ENCODE measurements at places on chromosomes 4 and X. TPM values are rescaled to one million over a fixed set of nuclear protein-coding genes. Genes with fewer than 3 reads are reported as not detected.

DNA sequence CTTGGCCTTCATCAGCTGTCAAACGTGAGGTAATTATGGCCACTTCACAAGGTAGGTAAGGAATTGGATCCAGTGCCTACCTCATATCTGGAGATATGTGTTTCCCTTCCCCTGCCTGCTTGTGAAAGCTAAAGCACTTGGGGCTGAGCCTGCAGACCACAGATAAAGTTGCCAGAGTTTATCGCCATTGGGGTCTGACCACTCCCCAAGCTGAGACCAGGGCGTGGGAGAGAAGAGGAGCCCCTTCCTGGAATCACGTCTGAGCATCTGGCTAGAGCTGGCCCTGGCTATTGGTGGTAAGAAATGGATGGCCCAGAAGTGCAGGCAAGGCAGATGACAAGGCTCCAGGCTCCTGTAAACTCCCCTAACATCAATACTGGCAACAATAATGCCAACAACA, 2.7 kb downstream of the ALAS2 start:
- no peak for DNase-seq

DNA sequence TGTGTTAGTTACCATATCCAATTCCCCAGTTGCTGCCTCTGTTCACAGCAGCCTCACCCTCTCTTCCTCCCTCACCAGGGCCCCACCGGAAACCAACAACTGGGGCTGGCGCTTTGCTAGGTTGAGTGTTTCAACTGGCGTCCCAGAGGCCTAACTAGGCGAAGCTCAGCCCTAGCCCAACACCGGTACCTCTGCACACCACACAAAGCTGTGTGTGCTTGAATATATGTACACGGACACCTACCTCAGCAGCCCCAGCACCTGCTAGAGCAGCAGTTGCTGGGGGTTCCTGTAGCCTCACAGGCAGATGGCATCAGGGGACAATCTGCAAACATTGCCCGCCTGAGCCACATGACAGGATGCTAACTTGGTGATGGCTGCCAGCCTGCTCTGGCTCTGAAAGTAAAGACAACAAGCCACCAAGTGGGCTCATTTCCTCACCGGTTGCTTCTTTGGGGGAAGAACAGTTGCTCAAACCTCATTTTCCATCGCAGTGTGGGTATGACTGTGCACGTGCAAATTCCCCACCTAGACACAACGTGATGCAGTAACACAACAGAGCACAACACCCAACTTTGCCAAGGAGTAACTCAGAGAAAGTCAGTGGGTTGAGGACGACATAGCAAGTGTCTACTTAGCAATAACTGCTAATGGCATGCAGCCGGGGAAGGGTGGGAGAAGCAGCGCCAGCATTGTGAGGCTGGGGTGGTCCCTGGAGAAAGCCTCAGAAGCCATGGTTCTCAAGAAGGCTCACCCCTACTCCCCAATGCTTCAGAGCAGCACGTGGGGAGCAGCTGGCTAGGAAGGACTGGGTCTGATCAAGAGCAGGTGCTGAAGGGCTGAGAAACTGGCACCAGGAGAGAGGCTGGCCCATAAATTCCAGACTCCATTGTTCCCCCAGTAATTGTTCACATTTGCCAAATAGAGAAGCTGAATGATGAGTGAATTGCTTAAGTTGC, 139.5 kb downstream of the SH3KBP1 start:
- no peak for DNase-seq

DNA sequence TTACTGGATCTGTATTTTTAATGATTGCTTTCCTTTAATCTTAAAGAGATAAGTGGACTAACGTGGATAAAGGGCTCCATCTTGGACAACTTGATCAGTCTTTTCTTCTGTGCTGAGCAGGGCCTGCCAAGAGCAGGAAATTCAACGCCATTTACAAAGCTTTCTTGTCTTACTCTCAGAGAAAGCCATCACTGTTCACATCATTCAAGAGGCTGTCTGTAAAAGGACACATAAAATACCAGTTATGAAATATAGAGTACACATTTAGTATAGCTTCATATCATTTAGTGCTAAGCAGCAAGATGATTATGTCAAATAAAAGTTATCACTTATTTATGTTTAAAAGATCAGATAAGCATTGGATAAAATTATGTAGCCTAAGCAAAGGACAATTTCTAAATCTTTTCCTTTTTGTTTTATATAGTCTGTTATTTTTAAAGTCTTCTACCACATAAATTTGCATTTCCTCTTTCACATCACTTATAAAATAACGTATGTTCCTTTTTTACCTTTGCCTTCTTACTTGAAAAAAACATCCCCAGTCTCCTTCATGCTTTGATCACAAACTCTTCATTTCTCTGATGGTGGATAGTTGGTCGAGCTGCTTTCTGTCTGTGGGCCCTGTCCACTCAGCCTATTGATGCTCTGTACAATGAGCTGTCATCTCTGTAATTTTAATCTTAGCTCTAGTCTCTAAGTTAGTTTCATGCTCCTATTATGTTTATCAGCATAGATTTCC, 2.1 kb upstream of the CCNG2 start:
- DNase-seq, result no peak

GRCh38 chr4:156476359-156476758, 495.2 kb downstream of the PDGFC start:
- DNase-seq, result peak; percentile 94

- no peak for DNase-seq
Measured at GRCh38 chrX:133586443-133586842, 171.2 kb upstream of the GPC4 start.

SHISA3 gene
- 0.33 TPM for total RNA-seq

- no peak for DNase-seq
Measured at GRCh38 chr4:83152746-83153145, 38.2 kb upstream of the PLAC8 start.

- DNase-seq, result no peak
Measured at GRCh38 chr4:36054694-36055422, 189.5 kb downstream of the ARAP2 start.

DNA sequence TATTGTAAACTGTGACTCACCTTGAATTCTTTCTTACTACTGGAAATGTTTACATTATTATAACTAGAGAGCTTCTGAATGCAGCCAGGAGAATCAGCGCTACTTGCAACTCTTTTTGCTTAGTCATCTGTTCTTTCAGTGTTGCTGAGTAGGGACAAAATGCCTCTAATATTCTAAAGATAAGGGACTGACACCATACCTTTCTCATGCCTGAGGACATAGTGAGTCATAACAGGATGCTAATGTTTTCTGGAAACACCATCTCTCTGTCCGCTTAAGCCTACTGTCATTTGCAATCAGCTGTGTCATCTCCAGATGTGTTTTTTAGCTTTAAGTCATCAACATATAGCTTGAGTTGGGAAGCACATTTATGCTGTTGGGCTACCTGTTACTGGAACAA, 108.3 kb downstream of the QRFPR start:
- peak; percentile 56 for DNase-seq

DNA sequence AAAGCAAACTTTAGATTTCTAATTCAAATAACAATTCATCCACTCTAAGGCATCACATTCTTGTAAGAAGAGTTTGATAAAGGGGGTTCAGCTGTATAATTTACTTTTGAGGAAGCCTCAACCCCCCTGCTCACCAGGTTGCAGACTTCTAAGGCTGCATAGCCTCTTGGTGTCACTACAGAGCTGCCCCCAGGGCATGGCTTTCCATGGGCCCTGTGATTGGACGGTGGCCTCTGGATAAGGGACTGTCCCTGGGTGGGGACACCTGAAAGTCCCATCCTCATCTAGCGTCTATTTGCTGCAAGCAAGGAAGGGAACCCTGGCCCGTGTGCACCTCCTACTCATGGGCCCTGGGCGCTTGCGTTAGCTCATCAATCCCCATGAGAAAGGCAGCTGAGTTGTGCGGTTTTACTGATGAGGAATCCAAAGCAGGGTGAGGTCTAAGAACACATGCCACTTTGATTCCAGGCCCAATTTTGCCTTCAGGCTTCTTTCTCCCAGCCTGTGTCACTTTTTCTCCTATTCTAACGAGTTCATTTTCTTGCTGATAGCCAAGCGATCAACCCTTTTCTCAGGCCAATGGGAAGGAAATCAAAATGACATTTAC, 51.8 kb downstream of the SCML1 start:
- no peak for DNase-seq

USP17L22 gene
- not detected for total RNA-seq

DNA sequence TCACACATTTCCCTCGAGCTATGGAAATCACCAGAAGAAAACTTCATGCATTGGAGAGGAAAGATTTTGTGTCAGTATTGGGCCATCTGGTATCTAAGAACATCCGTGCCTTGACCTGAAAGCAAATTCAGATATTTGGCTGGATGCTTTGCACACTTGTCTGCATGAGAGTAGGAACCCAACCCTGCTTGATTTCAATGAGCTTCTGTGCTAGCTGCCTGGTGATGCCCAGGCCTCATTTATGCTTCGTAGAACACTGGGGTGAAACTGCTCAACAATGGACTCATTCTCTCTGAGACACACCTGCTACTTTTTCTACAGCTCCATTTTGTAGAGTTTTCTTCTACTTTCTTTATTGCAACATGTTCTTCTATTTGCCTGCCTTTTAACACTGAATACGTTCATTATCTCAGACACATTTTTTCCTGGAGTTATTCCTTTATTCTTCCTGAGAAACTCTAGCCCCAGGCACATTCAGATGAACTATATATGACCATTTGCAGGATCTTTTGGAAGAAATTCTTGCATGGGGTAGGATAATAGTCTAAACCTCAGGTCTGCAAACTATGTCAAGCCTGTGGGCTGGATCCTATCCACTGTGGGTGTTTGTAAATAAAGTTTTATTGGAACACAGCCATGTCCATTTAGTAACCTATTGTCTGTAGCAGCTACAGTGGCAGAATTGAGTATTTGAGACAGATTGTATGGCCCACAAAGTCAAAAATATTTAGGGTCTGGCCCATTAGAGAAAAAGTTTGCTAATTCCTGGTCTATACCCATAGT, 83.8 kb upstream of the CLCN4 start:
- no peak for DNase-seq

GRCh38 chrX:71637848-71638247, 19.5 kb upstream of the CXCR3 start:
- DNase-seq, result peak; percentile 12

- DNase-seq, result no peak
Measured at GRCh38 chr4:13527192-13527980, 16.9 kb downstream of the NKX3-2 start.

TMPRSS11D gene
- not detected for total RNA-seq

DNA sequence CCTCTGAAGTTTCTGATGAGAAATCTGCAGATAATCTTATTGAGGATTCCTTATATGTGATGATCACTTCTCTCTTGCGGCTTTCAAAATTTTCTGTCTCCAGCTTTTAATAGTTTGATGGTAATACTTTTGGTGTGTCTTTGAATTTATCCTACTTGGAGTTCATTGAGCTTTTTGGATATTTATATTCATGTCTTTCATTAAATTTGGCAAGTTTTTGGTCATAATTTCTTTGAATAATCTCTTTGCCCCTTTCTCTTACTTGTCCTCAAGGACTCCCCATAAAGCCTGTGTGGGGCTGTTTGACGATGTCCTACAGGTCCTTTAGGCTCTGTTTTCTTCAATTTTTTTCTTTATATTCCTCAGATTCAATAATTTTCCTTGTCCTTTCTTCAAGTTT, 11.3 kb upstream of the FAM47E start:
- DNase-seq, result no peak

FGF2 gene
- total RNA-seq, result 57.8 TPM

P2RY8 gene
- not detected for total RNA-seq

- no peak for DNase-seq
Measured at GRCh38 chr4:111707491-111707890, 437.8 kb upstream of the FAM241A start.

PFKFB1 gene
- total RNA-seq, result not detected

DNA sequence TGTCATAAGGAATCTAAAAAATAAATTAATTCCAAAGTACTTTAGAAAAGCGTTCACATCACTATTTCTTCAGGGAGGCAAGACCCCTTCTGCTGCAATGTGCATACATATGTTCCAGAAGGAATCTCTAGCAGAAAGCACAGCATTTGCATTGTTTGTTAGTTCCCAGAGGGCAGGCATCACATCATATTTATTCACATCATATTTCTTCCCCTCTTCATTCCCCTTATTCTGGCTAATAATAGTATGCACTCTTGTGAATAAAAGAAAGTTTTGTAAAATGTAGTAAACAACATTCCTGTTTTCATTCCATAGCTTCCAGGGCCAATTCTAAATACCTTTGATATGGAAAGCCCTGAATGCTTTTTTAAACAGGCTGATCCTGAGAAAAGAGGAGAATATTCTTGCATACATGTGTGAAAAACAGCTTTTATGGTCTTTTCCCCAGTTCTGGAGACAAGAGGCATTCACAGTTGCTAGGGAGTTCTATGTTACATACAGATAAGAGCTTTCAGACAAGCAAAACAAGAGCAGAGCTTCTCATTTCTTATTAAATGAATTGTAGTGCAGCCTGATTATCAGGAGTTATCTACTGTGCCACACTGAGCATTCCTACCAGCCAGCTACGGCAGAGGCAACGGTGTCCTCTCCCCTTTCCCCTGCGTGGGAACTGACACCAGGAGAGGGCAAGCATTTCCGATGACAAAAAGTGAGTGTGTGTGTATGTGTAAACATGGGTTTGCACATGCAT, 15.2 kb downstream of the GATB start:
- DNase-seq, result no peak

GRCh38 chrX:108159028-108159670, 67.6 kb downstream of the ATG4A start:
- DNase-seq, result no peak

DNA sequence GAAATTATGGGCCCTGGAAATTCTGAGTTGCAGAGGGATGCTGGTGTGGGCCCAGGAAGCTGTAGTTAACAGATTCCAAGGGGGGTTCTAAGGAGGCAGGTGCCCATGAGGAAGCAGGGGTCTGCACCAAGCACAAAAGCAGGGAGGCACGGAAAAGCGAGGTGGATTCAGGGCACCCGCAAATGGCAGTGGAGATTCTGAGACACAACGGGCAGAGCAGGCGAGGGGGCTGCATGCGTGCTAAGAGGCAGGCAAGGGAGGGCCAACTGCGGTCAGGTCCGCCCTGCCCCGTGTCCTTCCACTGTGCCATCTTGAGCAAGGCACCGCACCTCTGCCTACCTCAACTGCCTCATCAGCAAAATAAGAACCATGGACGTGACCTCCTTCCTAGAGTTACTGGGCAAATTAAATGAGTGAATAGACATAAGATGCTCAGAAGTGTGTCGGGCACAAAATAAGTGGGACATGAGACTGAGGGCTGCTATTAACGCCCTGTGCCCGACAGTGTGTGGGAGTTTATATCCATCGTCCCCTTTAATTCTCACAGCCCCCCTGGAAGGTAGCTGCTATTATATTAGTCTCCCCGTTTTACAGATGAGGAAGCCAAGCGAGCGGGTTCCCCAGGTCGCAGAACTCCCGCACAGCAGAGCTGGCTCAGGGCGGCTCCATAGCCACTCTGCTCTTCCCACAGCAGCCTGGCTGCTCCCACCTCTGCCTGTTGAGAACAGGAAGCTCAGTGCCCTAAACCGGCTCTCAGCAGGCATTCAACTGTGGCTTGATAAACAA, 67.6 kb downstream of the PPP2R2C start:
- DNase-seq, result no peak

SPATA18 gene
- total RNA-seq, result 17.7 TPM

ZNF275 gene
- total RNA-seq, result 6.3 TPM

NAP1L5 gene
- total RNA-seq, result 8.9 TPM

CXCL3 gene
- total RNA-seq, result 2.5 TPM
